ENCODE measurements at places on chromosomes 12 and 14.

DNA sequence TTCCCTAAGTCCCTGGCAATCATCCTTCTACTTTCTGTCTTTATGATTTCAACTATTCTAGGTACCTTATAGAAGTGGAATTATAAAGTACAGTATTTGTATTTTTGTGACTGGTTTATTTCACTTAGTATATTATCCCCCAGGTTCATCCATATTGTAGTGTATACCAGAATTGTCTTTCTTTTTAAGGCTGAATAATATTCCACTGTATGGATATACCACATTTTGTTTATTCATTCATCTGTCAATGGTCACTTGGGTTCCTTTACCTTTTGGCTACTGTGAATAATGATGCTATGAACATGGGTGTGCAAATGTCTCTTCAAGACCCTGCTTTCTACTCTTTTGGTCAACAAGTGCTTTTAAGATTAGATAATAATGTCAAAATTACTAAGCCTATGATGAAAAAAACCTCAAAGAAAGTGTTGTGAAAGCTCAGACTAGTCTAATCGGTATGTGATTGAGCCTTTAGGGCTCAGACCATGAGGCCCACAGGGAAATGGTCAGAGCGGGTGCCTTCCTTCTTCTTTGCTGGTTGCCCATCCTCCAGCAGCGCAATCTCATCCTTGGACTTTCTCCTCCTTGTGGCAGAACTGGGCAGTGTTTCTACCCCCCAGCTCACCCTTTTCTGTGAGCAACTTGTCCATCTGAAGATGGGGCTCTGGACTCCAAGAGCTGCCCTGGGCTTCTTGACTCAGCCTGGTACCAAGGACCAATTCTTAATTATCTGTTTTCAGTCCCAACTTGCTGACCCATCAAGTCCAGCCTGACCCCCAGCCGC lies 105.4 kb downstream of the TTC8 start:
- no peak for DNase-seq

GRCh38 chr12:122834104-122834920 lies 945 bp upstream of the HIP1R start:
- no peak for DNase-seq

DNA sequence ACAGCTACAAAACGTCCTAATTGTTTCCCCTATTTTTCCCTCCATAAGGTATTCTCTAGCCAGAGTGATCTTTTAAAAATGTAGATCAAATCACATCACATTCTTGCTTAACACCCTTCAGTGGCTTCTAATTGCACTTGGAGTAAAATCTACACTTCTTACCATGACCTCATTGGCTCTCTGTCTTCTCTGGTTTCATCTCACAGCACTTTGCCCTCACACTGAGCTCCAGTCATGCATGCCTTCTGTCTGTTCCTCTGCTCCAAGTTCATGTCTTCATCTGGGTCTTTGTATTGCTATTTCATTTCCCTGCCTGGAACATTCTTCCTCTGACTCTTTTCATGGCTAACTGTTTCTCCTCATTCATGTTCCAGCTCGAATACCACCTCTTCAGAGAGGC lies 220.4 kb upstream of the GARIN6 start:
- DNase-seq = no peak

DNA sequence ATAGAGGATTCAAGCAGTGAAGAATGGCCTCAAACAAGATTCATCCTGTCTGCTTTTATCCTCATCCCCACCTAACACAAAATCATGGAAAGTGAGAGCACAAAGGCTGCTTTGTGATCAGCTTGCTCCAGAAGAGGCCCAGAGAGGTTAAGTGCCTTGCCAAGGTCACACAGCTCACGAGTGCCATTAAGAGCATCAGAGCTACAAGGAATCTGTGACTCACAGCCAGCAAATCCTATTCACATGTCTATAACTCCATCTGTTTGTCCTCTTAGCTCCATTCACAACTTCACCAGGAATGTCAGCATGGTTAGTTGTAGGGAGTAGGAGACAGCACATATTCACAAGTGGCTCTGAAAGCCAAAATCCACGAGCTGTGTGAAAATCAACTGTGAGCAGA lies 79.8 kb downstream of the TTC9 start:
- DNase-seq = no peak

- no peak for DNase-seq
Measured at GRCh38 chr12:45093051-45093450, 42.2 kb upstream of the DBX2 start.

GRCh38 chr12:10453156-10453555 lies at the start of gene KLRC1:
KLRC1 (minus strand) TSS chr12:10453377; CDS start chr12:10451156, 2,221 bp downstream.
- no peak for DNase-seq

- DNase-seq = no peak
Measured at GRCh38 chr12:65642061-65642661, 182.1 kb upstream of the HMGA2 start.

GRCh38 chr12:46946137-46946536 lies 120.3 kb upstream of the SLC38A4 start:
- peak; percentile 40 for DNase-seq

DNA sequence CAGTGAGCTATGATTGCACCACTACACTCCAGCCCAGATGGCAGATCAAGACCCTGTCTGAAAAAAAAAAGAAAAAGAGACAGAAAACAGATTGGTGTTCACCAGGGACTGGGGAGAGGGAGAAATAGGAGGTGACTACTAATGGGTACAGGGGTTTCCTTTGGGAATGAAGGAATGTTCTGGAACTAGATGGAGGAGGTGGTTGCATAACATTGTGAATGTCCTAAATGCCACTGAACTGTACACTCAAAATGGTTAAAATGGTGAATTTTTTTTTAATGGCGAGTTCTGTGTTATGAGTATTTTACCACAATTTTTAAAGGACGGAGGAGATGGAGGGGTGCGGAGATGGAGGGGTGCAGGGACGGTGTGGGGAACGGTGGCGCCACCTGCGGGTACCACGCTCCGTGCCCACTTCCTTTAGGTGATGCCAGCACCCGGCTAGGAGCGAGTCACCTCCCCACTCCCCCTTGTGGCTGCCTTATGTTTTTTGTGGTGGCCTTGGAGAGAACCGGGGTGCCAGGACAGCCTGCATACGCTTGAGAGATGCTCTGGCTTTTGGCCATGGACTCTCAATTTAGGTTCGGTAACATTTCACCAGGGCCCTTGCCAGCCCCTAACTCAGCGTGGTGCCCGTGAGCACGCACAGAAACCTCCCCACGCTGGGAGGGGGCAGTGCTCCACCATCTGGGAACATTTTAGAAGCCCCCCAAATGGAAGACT lies 16.1 kb downstream of the UBC start:
- no peak for DNase-seq

DNA sequence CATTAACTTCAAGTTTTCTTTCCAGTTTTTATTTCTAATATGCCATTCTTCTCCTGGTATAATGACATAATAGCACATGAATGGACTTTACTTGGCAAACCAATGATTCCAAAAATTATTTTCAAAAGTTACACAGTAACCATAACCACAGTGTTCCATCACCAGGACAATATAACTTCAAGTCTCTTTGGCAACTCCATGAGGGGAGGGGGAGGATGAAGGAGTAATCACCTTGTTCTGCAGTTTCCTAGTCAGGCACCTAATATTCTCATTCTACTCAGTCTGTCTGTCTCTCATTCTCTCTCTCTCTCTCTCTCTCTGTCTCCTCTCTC lies 66.6 kb downstream of the BTG1 start:
- peak; percentile 72 for DNase-seq

Measured in stromal cell of bone marrow (primary cell).